ENCODE measurements at places on chromosomes 4 and X. TPM values are rescaled to one million over a fixed set of nuclear protein-coding genes. Genes with fewer than 3 reads are reported as not detected.

TMPRSS11B gene
- 40.8 TPM for total RNA-seq

AREG gene
- 16.9 TPM for total RNA-seq

AMTN gene
- total RNA-seq: not detected

GSX2 gene
- total RNA-seq: not detected

MAGED4 gene
- 2.7 TPM for total RNA-seq

CORIN gene
- total RNA-seq: 5.4 TPM

SMIM31 gene
- total RNA-seq: not detected

GRCh38 chr4:40547789-40548132 lies 81.9 kb downstream of the RBM47 start:
- no peak for DNase-seq
- H3K4me3 ChIP-seq: no peak overlapping the region
- peaks cover 5% of the 10 kb centered on the region for H3K4me1 ChIP-seq
- no peaks in the 10 kb centered on the region for H3K36me3 ChIP-seq
- H3K27ac ChIP-seq: no peak overlapping the region
- H3K27me3 ChIP-seq: no peaks in the 10 kb centered on the region

- H3K4me3 ChIP-seq: no peak overlapping the region
- H3K27ac ChIP-seq: no peak overlapping the region
- DNase-seq: no peak
- H3K4me1 ChIP-seq: no peaks in the 10 kb centered on the region
Measured at GRCh38 chr4:85812776-85813175, 337.8 kb downstream of the ARHGAP24 start.

DNA sequence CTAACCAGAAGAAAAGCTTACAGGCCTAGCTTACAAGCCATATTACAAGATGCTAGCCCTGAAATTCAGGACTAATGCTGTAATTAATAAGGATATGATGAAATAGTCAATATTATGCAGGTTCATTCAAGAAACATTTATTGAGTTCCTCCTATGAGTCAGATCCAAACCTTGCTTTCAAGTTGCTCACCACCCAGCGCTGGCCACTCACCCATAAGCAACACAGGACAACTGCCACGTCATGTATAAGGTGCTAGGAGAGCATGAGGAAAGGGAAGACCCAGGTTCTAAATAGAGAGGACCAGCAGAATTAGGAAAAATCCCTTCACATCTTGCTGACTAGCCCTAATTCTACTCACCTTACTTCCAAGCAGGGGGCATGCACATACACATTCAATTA lies 23.3 kb downstream of the MAML3 start:
- H3K36me3 ChIP-seq: no peaks in the 10 kb centered on the region
- H3K27me3 ChIP-seq: no peaks in the 10 kb centered on the region
- no peak for DNase-seq
- peaks cover 19% of the 10 kb centered on the region for H3K4me1 ChIP-seq
- H3K27ac ChIP-seq: no peak overlapping the region

DNA sequence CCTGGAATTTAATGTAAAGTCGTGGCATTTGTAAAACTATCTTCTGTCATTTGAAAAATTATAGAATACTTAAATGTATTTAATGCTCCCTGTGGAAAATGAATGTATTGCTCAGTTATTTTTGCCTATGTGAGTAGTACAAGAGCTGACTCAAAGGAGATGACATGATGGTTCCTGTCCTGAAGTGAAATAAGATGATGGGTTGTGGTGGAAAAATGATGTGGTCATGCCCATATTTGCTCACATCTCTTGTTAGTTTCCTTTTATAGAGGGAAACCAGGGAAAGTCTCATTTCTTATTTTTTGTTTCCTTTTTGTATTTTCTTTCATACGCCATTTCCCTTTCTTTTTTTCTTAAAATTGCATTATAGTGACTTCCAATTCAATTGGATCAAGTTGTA lies 23.7 kb downstream of the PLS3 start:
- H3K4me3 ChIP-seq: no peak overlapping the region
- no peaks in the 10 kb centered on the region for H3K27me3 ChIP-seq
- H3K4me1 ChIP-seq: peaks cover 8% of the 10 kb centered on the region
- no peak overlapping the region for H3K27ac ChIP-seq

DNA sequence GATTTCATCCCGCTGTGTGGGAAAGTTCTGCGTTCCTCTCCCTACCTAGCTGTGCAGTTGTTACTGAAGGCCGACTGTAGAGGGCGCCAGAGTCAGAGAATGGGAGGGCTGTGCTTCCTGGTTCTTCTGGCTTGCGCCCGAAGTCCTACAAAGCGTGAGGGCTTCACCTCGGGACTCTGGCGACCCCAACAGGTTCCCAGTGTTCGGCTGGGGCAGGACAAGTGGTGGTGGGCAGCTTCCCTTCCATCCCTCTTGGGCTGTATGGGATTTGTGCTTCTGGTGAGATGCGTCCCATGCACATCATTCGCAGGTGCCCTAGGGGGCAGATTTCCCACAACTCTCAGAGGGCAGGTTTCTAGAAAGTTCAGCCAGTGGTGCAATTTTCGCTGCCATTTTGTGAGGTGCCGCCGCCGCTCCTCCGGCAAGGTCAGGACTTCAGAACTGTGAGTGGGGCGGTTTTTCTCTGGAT lies 27.3 kb downstream of the CT45A1 start:
- DNase-seq: no peak
- H3K4me3 ChIP-seq: no peak overlapping the region
- H3K36me3 ChIP-seq: no peaks in the 10 kb centered on the region

- H3K27me3 ChIP-seq: no peaks in the 10 kb centered on the region
- peaks cover 7% of the 10 kb centered on the region for H3K4me1 ChIP-seq
- no peak overlapping the region for H3K27ac ChIP-seq
Measured at GRCh38 chr4:101184668-101185067, 162.7 kb downstream of the PPP3CA start.

GRCh38 chrX:12007881-12008280 lies 130.4 kb upstream of the FRMPD4 start:
- no peaks in the 10 kb centered on the region for H3K27me3 ChIP-seq
- H3K4me1 ChIP-seq: no peaks in the 10 kb centered on the region
- DNase-seq: no peak

GRCh38 chr4:37917388-37917787 lies 26.5 kb downstream of the TBC1D1 start:
- H3K27me3 ChIP-seq: no peaks in the 10 kb centered on the region
- H3K36me3 ChIP-seq: no peaks in the 10 kb centered on the region
- no peak for DNase-seq

DNA sequence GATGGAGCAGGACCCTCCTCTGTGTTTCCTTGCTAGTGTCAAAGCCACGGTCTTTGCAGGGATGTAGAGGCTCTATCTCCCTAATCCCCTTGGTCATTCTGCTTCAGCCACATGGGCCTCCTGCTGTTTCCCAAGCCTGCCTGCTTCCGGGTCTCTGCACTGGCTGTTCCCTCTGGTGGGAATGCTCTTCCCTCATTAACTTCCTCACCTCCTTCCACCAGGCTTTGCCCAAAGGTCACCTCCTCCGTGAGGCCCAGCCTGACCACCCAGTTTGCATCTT lies 56.6 kb downstream of the ABLIM2 start:
- H3K4me1 ChIP-seq: peaks cover 15% of the 10 kb centered on the region
- no peaks in the 10 kb centered on the region for H3K36me3 ChIP-seq
- no peaks in the 10 kb centered on the region for H3K27me3 ChIP-seq
- H3K27ac ChIP-seq: no peak overlapping the region

GRCh38 chr4:6932918-6933317 lies 23.3 kb downstream of the TBC1D14 start:
- no peak for DNase-seq
- H3K4me3 ChIP-seq: no peak overlapping the region
- H3K27me3 ChIP-seq: no peaks in the 10 kb centered on the region
- no peaks in the 10 kb centered on the region for H3K36me3 ChIP-seq

GRCh38 chrX:28520786-28521185 lies 66.5 kb upstream of the IL1RAPL1 start:
- H3K4me3 ChIP-seq: no peak overlapping the region
- no peak overlapping the region for H3K27ac ChIP-seq
- H3K36me3 ChIP-seq: no peaks in the 10 kb centered on the region

- no peak for DNase-seq
- peaks cover 28% of the 10 kb centered on the region for H3K4me1 ChIP-seq
- H3K27me3 ChIP-seq: no peaks in the 10 kb centered on the region
- peak overlapping the region; percentile 20 for H3K27ac ChIP-seq
- peaks cover 7% of the 10 kb centered on the region for H3K36me3 ChIP-seq
- peak overlapping the region; percentile 59 for H3K4me3 ChIP-seq
Measured at GRCh38 chr4:4289597-4289940, 385 bp downstream of the LYAR start.

DNA sequence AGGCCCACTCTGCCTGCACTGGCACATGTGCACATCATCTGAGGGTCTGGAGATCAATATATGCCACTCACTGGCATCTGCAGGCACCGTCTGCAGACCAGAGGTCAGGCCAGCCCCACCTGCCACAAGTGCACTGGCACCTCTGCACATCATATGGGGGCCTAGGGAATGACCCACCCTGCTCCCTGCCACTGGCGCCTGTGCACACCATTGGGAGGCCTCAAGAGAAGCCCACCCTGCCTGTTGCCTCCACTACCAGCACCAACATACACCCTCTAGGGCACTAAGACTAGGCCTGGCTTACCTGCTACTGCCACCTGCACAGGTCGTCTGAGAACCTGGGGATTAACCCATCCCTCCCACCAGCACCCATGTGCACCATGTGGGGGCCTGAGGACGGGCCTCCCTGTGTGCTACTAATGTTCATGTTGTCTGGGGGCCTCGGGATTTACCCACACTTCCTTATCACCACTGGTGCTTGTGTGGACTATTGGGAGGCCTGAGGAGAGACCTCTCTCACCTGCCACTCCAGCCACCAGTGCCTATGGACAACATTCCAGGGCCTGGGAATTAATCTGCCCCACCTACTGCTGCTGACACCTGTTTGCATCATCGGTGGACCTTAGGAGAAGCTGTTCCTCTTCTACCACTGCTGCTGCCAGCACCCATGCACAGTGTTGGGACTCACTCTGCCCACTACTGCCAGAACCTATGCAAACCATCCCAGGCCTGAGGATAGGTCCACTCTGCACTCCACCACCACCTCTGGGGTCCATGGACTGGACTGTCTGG lies 113.7 kb downstream of the REELD1 start:
- H3K36me3 ChIP-seq: no peaks in the 10 kb centered on the region
- no peak overlapping the region for H3K27ac ChIP-seq
- H3K4me1 ChIP-seq: no peaks in the 10 kb centered on the region

DNA sequence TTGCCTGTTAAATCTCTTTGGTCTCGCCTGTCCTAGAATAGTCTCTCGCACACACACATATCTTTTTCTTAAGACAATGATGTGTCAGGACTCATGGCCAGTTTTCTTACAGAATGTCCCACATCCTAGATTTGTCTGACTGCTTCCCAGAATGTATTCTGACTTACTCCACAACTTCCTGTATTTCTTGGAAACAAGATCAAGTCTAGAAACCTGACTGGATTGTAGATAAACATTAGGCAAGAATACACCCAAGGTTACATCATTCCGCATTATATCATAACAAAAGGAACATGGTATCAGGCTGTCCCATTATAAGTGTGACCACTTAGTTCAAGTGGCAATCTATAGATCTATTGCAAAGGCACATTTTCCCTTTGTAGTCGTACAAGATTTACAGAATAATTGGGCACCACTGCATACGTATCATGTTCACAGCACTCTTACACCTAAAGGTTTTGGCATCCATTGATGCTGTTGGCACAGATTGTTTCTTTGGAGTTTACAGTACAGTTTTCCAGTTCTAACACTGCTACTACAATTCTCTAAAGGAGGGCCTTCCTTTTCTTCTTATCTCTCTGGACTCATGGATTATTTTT lies 56.4 kb downstream of the FBXW7 start:
- no peak overlapping the region for H3K4me3 ChIP-seq
- no peak for DNase-seq
- H3K27ac ChIP-seq: no peak overlapping the region
- H3K27me3 ChIP-seq: no peaks in the 10 kb centered on the region
- no peaks in the 10 kb centered on the region for H3K4me1 ChIP-seq
- no peaks in the 10 kb centered on the region for H3K36me3 ChIP-seq

- no peaks in the 10 kb centered on the region for H3K27me3 ChIP-seq
- H3K36me3 ChIP-seq: no peaks in the 10 kb centered on the region
- no peak overlapping the region for H3K4me3 ChIP-seq
- H3K27ac ChIP-seq: no peak overlapping the region
- no peak for DNase-seq
- H3K4me1 ChIP-seq: no peaks in the 10 kb centered on the region
Measured at GRCh38 chr4:5925419-5926200, 32.7 kb upstream of the CRMP1 start.

- H3K27me3 ChIP-seq: no peaks in the 10 kb centered on the region
- H3K36me3 ChIP-seq: no peaks in the 10 kb centered on the region
- no peak overlapping the region for H3K27ac ChIP-seq
Measured at GRCh38 chrX:43817444-43817843, 64.8 kb downstream of the MAOB start.

DNA sequence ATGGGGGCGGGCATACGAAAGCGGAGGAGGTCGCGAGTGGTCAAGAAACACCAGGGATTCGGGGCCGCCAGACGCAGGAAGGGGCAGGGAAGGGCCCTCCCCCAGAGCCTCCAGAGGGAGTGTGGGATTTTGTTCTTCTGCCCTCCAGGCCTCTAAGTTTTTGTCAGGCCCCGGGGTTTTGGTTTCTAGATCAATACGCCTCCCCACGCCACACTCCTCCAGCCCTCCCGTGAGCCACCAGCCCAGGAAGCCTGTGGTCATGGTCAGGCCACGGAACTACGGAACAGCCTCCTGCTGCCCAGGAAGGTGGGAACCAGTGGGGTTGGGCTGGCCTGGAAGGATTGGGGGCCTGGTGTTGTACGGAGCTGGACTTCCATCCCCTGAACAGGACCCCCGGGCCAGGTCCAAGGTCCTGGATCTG lies 38.4 kb downstream of the CPLX1 start:
- no peak overlapping the region for H3K4me3 ChIP-seq
- H3K27ac ChIP-seq: no peak overlapping the region
- H3K4me1 ChIP-seq: peaks cover 45% of the 10 kb centered on the region
- H3K27me3 ChIP-seq: peaks cover 7% of the 10 kb centered on the region
- DNase-seq: no peak
- no peaks in the 10 kb centered on the region for H3K36me3 ChIP-seq

- no peaks in the 10 kb centered on the region for H3K27me3 ChIP-seq
- no peaks in the 10 kb centered on the region for H3K36me3 ChIP-seq
- DNase-seq: no peak
Measured at GRCh38 chrX:49162620-49163019, at the start of gene MAGIX. Gene MAGIX, plus strand, starts transcription at chrX:49162758. Its CDS starts 132 bp downstream, at chrX:49162890.

- H3K27me3 ChIP-seq: no peaks in the 10 kb centered on the region
- H3K27ac ChIP-seq: no peak overlapping the region
- no peaks in the 10 kb centered on the region for H3K36me3 ChIP-seq
- H3K4me1 ChIP-seq: no peaks in the 10 kb centered on the region
- DNase-seq: no peak
- H3K4me3 ChIP-seq: no peak overlapping the region
Measured at GRCh38 chrX:78326401-78326800, 1.0 kb downstream of the CYSLTR1 start.

- DNase-seq: no peak
- no peaks in the 10 kb centered on the region for H3K36me3 ChIP-seq
- no peaks in the 10 kb centered on the region for H3K4me1 ChIP-seq
- no peak overlapping the region for H3K4me3 ChIP-seq
- H3K27me3 ChIP-seq: no peaks in the 10 kb centered on the region
Measured at GRCh38 chrX:44245733-44246132, 97.7 kb downstream of the EFHC2 start.

GRCh38 chr4:84051639-84052038 lies 447.5 kb downstream of the NKX6-1 start:
- DNase-seq: no peak
- H3K4me1 ChIP-seq: no peaks in the 10 kb centered on the region
- H3K27me3 ChIP-seq: no peaks in the 10 kb centered on the region

All from vagina (tissue), 2 donors.